ENCODE measurements at places on chromosomes 11 and 22.

DNA sequence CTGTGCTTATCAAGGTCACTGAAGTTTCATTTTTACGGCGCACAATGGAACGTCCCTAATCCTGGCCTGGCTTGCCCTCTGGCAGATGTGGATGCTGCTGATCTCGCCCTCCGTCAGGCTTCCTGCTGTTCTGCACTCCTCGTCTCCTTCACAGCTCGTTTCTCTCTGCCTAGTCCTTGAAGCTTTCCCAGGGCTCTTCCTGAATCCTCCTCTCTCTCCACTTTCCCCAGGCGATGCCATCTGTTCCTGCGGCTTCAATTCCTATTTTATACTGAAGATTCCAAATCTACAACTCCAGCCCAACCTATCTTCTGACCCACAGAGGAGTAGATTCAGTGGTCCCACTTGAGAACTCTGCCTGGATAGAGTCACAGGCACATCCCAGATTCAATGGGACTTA is 14.2 kb downstream of the SLC22A8 start:
- no peak for DNase-seq

- DNase-seq, result no peak
Measured at GRCh38 chr11:121575250-121575962, 122.6 kb upstream of the SORL1-AS1 start.

GRCh38 chr22:22386602-22387385 is 121.7 kb downstream of the ZNF280B start:
- DNase-seq, result no peak

DNA sequence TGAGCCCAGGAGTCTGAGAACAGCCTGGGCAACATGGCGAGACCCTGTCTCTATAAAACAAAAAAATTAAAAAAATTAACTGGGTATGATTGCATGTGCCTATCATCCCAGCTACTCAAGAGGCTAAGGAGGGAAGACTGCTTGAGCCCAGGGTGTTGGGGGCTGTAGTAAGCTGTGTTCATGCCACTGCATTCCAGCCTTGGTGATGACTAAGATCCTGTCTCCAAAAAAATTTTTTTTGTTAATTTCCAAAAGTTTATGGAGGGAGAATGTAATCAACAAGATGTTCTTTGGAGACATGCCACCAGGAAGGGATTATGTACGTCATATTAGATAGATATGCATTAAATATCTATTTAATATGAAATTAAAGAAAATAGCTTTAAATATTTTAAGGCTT is 267.5 kb downstream of the SBF2 start:
- DNase-seq, result no peak

- no peak for DNase-seq
Measured at GRCh38 chr11:39011797-39012196, 2413.8 kb upstream of the RAG2 start.

DNA sequence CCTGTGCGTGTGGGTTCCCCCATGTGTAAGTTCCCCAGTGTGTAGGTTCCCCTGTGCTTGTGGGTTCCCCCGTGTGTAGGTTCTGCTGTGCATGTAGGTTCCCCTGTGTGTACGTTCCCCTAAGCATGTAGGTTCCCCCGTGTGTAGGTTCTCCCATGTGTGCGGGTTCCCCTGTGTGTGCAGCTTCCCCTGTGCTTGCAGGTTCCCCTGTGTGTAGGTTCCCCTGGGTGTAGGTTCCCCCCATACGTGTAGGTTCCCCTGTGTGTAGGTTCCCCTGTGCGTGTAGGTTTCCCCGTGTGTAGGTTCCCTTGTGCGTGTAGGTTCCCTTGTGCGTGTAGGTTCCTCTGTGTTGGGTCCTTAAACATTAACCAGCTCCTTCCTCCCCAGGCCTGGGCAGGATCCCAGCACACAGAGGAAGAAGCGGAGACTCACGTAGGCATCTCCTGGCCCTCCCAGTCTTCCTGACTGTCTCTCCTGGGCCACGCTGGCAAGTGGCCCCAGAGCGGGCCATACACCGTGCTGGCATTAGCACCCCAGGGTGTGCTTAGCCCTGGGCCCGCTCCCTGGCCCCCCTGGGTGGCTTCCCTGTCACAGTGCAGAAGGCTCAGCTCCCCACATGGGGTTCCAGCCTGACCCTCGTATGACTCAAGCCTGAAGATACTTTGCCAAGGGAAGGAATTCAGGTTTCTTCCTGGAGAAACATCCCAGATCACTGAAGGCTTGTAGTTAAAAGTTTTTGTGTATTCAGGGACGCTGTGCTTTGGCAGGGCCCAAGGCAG is 2.8 kb upstream of the GRAMD4 start:
- no peak for DNase-seq

GRCh38 chr11:28296426-28296825 is 188.2 kb downstream of the METTL15 start:
- DNase-seq, result no peak

DNA sequence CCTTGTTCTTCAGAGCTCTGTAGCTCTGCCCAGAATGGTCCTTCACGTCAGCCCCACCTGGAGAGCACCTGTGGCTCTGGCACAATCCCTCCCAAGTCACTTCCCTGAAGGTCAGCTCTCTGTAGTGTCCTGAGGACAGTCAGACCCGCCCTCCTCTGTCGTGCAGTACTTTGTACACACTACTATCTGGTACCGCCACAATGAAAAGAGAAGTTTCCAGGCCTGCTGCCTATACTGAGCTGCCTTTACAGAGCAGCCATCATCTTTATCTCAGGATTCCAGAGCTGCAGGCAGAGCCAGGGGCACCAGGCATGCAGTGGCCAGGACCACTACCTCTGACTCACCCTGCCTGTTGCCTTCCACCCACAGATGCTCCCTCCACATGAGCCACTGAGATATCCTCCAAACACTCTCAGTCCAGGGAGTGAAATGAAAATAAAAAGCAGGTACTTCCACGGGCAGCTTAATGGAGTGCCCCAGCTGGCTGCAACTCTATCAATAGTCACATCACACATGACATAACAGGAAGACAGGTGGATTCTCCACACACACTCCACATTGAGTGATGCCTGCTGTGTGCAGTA is 7.3 kb downstream of the PACSIN2 start:
- no peak for DNase-seq

GRCh38 chr11:17406082-17406817 is 17.8 kb upstream of the KCNJ11 start:
- DNase-seq, result no peak

GRCh38 chr11:128694618-128695481 is 978 bp downstream of the FLI1 start:
- no peak for DNase-seq

DNA sequence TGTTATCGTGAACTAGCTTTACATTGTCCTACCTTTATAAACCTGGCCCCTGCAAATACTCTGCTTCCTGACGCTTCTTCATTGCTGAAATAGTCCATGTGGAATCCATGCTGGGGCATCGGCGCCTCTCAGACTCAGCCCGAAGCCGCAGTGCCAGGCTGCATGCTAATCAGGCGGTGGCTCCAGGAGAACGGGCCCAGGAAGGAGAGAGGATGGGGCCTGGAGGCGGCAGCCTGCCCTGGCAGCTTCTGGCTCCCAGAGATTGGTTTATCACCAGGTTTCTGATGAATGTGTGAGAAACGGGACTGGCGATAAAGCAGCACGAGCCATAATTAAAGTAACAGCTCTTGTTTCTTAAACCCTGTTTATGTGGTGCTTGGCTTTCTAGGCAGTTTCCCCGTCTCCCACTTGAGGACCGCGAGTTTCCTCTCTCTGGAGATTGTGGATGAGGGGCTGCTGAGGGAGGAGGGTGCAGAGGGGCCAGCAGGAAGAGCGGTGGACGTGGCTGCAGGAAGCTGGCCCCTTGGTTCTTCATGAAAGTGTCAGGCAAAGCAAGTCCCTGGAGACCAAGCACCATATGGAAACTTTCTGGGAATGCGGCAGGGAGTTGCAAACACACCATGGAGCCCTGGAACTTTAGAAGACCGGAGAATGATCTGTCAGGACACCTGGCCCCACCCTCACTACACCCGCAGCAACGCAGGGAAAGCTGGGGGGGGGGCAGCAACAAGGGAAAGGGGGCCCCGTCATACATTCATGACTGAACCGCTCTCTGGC is 93.4 kb downstream of the NTM start:
- DNase-seq, result no peak

DNA sequence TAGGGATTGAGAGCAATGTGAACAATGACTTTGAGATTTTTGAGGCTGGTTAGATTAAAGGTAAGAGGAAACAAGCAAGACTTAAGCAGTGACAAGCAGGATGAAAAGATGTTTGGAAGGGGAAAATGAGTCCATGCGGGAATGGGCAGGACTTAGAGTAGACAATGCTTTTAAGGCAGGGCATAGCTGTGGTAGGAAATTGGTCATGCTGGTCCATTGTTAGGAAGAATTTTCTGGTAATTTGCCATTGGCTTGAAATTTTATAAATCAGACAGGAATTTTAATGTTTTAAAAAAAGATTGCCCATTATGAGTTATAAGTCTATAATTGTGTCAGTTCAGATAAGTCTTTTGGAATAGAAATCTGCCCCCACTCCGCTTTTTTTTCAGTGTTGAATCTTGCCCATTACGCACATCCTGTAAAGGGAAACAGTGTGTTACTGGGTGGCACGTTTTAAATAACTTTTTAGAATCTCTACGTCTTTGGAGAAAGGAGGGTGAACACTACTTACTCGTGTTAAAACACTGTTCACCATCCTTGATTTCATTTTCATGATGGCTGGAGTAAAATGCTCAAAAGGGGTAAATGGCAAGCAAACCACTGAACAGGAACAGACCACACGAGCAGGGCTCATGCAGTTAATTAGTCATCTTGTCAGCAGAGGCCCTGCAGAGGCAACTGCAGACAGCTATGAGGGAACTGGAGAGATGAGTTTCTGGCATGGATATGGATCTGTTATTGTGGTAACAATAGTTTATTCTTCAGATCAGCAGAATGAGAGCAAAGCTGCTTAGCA is 25.0 kb downstream of the SWAP70 start:
- no peak for DNase-seq

- DNase-seq, result no peak
Measured at GRCh38 chr11:78577495-78577894, 2.8 kb upstream of the NARS2 start.

- no peak for DNase-seq
Measured at GRCh38 chr11:126477535-126478305, 122.2 kb downstream of the ST3GAL4 start.

DNA sequence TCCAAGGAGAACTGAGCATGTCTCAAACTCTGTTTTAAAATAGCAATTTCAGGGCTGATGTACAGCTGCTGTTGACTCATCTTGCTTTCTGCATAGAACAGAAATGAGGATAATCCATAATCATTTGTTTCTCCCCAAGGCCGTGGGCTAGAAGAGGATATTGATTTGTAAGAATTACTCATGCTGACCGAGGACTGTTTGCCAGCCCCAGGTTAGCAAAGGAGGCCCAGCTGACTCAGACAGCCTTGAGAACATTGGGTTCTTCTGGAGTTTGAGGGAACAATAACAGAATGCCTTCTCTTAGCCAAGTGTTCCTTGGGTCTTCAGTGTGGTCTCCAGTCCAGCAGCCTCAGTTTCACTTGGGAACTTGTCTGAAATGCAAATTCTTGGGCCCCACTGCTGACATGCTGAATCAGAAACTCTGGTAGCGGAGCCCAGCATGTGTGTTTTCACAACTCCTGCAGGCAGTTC is 92.0 kb downstream of the ZC3H12C start:
- no peak for DNase-seq

DNA sequence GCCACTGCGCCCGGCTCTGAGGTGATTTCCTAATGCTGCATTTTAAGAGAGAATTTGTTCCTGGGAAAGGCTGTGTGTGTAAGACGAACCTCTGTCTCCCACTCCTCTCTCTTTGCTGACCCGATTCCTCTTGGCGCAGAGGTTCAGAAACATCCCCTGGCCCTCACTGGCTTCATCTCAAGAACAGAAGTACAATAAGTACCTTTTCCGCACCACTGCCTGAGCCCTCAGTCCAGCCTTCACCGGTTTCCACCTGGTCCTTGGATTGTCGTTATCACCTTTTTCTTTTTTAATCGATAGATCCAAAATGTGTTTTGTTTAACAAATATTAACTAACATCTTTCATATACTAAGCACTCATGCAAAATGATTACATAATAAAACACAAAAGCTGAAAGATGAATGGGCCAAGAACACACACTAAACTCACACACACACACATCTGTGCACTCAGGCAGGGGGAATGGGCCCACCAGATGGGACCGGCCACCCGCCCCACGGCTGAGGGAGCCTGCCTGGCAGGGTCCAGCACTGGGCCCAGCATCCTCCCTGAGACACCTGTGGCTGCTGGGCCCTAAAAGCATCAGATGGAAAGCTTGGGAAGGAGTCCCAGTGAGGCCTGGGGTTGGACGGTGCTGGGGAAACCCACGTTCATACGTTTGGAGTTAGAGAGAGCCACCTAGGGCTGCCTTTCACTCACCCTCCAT is 50.4 kb upstream of the A4GALT start:
- no peak for DNase-seq

DNA sequence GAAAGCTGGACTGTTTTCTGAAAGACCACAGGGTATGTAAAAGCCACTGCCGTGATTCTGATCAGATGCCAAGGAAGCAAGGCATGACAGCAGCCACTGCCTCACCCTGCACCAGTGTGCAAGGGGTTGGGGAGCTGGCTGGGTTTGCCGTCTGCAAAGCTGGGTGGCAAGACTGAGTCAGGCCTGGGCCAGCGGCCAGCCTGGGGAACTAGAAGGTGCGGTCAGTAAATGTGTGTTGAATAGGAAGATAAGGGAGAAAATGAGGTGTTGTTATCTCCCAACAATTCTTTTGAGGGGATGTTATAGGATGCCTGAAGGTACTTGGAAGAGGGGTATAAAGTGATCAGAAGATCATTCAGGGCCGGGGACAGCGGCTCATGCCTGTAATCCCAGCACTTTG is 8.0 kb downstream of the VSTM5 start:
- DNase-seq, result no peak

DNA sequence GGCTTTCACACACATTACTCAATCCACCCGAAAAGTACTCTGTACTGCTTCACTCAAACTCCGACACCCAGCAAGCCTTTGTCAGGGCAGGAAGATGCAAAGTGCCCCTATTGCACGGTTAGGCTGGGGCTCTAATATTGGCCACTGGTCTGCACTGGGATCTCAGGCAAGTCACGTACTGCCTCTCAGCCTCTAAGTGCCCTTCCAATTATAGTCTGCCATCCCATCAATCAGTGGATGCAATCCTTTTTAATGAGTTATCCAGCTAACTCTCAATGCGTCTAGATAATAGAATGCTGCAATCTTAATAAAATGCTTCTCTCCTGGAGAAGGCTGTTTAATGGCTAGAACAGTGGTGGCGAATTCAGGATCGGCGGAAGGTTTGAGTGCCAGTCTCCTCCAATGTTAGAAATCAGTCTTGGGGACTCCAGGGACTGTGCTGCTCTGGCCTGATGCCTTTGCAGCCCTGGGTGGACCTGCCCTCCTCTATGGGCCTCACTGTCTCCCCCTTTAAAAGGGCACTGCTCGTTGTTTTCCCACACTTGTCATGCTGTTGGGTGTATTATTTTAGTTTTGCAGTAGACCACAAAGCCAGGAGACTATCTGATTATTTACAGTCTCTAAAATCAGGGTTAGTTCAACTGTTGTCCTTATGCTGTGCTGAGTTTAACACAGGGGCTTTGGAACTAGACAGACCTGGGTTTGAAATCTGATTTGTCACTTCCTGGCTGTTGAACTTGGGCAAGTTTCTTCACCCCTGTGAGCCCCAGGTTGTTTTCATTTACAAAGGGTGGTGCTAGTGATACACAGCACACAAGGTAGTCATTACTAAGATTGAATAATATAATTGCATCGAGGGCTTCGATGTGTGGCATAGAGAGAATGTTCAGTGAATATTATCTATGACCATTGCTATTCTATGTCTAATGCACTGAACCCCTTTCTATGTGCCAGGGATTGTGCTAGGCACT is 36.7 kb downstream of the CLMP start:
- no peak for DNase-seq

GRCh38 chr11:120633616-120634393 is 122.3 kb downstream of the GRIK4 start:
- DNase-seq, result no peak

- DNase-seq, result no peak
Measured at GRCh38 chr22:22203048-22203971, 41.3 kb upstream of the VPREB1 start.
